ENCODE measurements at places on chromosomes 3 and 15.

GRCh38 chr3:178465260-178466180 lies 70.7 kb upstream of the KCNMB2 start:
- DNase-seq: no peak

DNA sequence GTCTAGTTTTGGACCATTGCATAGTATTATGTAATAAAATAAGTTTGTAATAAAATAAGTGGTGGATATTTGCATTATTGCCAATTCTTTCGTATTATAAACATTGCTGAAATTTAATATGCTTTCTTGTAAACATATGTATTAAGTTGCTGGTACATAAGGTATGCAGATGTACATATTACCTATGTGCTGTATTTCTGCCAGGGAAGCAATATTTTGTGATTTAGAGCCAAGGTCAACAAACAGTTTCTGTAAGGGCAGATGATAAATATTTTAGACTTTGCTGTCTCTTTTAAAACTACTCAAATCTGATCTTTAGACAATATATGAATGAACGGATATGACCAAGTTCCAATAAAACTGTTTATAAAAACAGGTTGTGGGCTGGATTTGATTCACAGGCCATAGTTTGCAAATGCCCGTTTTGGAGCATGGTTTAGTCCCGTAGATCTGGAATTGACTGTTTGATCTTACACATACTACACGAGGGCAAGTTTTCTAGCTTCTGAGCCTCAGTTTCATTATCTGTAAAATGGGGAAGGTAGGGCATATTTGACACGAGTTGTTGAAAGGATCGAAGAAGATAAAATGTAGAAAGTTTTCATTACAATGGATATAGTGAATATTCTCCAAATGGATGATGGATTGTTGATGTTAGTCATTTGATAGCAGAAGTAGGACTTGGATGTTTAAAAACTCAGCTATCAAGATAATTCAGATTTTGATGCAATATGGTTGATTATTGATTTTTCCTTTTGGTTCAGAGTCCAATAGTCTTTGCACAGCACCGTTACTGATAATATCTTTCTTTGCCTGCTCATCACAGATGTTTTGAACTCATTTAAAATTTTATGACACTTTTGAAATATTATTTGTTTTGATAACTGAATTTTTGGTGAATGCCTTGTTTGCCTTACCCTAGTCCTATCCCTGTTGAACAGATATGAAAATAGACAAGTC lies 394.6 kb downstream of the FEZF2 start:
- DNase-seq: no peak

DNA sequence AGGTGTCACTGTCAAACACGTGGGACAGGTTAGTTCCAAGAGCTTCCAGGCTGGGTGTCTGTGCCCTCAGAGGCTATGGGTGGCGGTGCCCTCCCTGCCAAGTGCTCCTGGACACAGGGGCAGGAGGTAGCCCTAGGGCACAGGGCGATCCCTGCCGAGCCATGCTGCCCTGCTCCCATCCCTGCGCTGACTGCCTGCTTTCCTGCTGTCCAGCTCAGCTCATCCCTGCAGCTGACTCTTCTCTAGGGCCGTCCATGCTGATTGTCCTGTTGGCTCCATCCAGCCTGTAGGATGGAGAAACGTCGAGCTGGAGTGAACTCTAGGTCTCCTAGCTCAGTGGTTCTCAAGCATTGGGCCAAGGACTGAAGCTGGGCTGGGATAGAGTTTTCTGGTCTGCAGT lies 3.7 kb downstream of the PDIA5 start:
- no peak for DNase-seq

DNA sequence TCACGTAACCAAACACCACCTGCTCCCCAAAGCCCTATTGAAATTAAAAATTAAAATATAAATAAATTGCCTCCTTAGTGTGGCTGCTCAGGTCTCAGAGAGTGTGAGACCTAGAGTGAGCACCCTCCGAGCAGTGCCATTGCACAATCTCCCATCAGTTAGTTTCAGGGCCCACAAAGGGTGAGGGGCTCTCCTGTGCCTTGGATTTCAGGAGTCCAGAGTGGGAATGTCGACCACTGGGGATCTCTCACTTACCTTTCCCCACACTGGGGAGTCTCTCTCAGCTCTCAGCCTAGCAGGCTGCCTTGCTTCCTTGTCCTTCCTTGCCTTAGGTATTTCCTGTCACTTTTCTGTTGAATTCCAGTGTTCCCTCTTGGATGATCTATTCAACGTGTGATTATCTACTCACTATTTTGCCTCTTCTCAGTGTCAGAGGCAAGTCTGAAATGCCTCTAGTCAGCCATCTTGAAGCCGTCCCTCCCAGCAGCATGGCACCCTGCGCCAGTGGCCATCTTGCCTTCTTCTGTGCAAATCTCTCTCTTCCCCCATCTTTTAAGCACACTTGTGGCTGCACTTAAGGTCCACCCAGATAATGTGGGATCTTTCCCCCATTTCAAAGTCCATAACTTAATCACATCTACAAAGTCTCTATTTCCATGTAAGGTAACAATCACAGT lies 119.3 kb downstream of the LRRK1 start:
- no peak for DNase-seq

- DNase-seq: no peak
Observed at GRCh38 chr15:80585544-80586018, 109.5 kb upstream of the ABHD17C start.

- no peak for DNase-seq
Observed at GRCh38 chr3:115918900-115919299, 295.6 kb downstream of the GAP43 start.

GRCh38 chr3:123138839-123139444 lies 62.8 kb upstream of the SEC22A start:
- no peak for DNase-seq

DNA sequence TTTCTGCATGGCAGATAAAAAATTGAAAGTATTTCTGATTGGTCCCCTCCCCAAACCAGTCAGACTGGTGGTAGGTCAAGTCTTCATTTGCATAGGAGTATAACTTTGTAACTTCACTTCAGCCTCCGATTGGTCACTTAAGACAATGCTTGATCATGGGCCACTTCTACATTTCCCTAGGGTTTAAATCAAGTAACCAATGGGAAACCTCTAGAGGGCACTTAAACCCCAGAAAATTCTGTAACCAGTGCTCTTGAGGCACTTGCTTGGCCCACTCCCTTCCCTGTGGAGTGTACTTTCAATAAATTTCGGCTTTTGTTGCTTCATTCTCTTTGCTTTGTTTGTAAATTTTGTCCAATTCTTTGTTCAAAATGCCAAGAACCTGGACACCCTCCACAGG lies 225.5 kb downstream of the ARPP21 start:
- DNase-seq: no peak

DNA sequence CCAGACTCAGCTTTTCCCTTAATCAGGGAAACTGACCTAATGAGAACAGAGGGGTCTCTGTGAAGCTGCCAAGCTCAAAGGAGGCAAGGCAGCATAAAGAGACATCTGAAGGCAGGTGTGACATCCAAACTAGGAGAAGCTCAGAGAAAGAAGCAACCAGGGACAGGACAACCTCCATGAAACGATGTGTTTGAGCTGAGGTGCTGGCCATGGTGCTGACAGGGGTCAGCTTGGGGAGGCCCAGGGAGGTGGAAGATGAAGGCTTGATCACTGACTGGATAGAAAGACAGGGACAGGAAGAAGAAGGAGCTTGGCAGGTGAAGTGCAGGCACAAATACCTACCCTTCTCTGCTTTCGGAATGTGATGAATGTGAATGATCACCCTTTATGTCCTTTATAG lies 179.5 kb upstream of the NSMCE3 start:
- no peak for DNase-seq

DNA sequence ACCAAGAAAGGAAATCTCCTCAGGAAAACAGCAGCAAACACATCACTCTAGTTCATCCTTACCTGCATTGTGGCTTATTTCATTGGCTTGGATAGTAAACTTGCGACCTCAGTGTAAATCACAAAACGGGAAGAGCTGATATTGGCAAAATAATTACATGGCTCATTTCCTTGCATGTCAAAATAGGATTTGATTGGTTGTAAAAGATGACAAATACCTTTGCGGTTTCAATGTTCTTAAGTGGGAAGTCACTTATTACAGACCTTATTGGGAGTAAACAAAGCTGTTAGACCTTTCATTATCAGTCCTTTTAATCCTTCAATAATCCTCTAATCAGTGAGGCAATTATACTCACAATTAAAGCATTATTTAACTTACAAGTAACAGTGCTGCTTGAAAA lies 590.6 kb downstream of the MAGI1 start:
- no peak for DNase-seq

- no peak for DNase-seq
Observed at GRCh38 chr15:39188930-39189329, 391.9 kb upstream of the THBS1 start.

- DNase-seq: no peak
Observed at GRCh38 chr3:129560269-129560787, 17.4 kb downstream of the H1-8 start.

GRCh38 chr3:115804200-115804599 lies 180.9 kb downstream of the GAP43 start:
- DNase-seq: no peak

GRCh38 chr3:134216191-134216764 lies 34.4 kb downstream of the RYK start:
- DNase-seq: no peak

GRCh38 chr3:97889814-97890213 lies 68.0 kb downstream of the CRYBG3 start:
- DNase-seq: no peak

- DNase-seq: no peak
Observed at GRCh38 chr3:157082305-157082982, 77.5 kb downstream of the CCNL1 start.

DNA sequence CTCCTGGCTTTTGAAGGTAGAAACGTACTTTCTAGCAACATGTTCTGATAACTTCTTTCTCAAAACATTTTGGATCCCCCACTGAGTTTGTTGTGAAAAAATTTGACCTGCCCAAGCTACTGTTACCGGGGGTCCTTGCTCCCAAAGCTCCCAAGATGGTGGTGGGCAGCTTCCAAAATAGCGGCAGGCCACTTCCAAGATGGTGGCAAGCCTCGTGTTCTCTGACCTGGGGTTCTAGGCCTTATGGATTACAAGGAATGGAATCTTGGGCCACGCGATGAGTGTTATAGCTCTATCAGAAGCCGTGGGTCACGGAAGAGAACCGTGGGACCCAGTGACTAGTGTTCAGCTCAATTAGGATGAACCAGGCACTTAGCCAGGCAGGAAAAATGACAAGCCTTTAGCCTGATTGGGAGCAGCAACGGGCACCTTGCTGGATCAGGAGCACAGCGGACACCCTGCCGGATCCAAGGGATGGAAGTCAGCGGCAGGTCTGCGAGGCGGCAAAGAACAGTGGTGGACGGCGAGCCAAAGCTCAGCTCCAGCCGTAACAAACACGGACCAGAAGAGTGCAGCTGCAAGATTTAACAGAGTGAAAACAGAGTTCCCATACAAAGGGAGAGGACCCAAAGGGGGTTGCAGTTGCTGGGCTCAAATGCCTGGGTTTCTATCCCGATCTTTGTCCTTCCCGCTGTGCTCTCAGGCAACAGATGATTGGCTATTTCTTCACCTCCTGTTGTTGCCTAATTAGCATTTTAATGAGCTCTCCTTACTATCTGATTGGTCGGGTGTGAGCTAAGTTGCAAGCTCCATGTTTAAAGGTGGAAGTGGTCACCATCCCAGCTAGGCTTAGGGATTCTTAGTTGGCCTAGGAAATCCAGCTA lies 133.3 kb downstream of the WDR72 start:
- no peak for DNase-seq

DNA sequence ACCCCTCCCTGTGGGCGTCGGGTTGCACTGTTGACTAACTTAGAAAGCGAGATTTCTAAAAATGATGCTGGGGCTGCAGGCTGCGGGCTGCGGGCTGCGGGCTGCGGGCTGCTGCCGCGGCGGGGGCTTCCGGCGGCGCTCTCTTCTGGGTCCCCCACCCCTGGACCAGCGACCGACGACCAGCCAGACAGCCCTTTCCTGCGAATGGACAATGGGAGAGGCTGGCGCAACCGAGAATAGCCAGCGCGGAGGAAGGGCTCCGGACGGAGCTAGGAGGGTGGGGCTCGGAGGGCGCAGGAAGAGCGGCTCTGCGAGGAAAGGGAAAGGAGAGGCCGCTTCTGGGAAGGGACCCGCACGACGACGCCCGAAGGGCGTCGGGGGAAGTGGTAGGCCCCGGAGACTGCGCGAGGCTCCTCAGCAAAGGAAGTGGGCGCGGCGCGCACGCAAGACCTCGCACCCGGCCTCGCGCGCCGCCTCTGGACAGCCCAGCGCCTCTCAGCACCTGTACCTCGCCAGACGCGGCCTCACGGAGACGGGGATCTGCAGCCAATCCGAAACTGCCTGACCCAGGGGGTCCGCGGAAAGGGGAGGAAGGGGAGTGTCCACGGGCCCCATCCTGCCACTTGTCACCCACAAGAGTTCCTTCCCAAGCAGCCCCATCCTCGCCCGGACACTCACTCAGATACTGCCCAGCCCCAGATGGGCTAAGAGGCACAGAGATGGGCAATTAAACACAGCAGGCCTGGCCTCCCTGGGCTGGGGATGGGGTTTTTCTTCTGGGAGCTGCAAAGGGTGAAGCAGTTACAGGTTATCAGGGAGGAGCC lies 70.7 kb downstream of the SLC12A8 start:
- peak; percentile 69 for DNase-seq

- no peak for DNase-seq
Observed at GRCh38 chr3:160450846-160451245, 1.3 kb upstream of the TRIM59 start.

DNA sequence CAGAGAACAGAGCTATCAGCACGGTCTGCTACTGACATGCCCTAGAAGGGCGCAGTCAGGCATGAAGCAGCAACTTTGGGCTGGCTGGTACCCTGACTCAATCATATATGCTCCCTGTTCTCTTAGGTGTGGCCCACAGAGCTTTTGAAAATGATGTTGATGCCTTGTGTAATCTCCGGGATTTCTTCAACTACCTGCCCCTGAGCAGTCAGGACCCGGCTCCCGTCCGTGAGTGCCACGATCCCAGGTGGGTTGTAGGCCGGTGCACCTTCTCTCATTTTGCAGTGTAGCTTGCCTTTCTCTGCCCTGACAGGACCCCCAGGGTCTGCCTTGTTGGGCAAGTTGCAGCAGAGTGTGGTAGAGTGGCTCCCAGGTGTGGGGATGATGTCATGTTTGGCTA lies 47.7 kb downstream of the PCCB start:
- no peak for DNase-seq

Data from CD4-positive, alpha-beta T cell treated with Interleukin-17A for 1 hour (primary cell).